Hematopoietic multipotent progenitor cell treated with erythropoietin and hydrocortisone succinate and interleukin-3 and kit ligand, for 17 days (in vitro differentiated cells): ENCODE measurements at places on chromosomes 6 and 20.
A peak's percentile ranks its signal among the peaks of the same experiment; 100 is the strongest.

DNA sequence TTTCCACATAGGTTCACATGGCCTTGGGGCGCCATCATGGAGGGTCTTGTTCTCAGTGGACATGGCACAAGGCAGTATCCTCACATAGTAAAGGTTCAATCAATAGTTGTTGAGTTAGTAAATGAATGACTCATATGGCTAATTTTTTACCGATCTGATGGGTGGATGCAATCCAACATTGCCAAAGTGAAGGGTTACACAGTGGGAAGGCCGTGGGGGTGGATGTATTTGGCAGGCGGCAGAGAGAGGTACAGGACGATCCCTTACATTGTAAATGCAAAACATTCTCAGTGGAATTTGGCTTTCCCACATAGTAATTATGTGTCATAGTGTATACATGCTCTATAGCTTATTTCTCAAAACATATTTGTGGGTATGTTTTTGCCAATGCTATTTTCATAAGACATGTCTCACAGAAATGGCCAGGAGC, 21.0 kb upstream of the PDE7B start:
- no peak for DNase-seq

DNA sequence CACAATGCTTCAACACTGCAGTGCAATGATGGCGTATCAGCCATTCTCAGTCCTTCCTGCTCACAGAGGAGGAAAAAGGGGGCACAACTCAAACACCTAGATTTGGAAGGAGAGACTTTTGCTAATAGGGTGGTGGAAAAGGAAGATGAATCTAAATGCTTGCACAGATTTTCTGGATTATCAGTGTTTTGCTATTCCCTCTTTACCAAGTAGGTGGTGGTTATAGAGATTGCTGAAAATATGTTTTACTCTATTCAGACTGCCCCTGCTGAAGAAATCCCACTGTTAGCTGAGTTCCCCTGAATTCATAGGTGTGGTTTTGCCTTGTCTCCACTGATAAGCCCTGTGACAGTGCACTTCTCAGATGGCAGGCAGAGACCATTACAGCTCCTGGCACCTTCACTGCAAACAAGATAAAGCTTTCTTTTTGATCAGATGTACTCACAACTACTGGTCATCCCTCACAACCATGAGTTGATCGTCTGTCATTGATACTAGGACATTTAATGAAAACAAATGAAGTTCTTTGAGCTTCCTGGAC, 311.4 kb downstream of the KIF16B start:
- DNase-seq, result no peak

GRCh38 chr6:3902871-3903648, 53.9 kb downstream of the FAM50B start:
- no peak for DNase-seq

DNA sequence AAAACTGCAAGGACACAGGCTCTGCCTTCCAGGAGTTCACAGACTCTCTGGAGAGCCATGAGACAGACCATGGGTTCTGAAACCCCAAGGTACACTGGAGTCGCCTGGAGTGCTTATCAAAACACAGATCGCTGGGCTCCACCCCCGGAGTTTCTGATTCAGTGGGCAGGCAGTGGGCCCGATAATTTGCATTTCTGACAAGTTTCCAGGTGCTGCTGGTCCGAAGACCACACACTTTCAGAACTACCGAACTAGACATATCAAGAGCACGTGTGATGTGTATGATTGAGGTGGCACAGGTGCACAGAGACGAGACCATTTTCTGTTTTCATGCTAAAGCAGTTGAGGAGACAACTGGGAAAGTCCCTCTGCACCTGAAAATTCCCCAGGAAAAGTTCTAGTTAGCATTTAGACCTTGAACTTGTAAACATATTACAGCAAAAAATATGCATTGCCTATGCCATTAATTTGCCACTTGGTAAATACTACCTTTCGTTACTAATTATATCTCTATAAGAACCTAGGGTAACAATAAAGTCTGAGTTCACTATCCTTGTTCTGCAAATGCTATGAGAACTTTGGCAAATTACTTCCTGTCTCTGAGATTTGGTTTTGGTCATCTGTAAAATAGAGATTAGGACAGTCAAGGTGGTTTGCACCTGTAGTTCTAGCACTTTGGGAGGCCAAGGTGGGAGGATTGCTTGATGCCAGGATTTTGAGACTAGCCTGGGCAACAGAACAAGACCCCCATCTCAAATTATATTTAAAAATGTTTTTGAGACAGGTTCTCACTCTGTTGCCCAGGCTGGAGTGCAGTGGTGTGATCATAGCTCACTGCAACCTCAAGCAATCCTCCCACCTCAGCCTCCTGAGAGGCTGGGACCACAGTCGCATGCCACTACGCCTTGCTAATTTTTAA, 14.3 kb upstream of the PIM1 start:
- peak; percentile 63 for DNase-seq

DNA sequence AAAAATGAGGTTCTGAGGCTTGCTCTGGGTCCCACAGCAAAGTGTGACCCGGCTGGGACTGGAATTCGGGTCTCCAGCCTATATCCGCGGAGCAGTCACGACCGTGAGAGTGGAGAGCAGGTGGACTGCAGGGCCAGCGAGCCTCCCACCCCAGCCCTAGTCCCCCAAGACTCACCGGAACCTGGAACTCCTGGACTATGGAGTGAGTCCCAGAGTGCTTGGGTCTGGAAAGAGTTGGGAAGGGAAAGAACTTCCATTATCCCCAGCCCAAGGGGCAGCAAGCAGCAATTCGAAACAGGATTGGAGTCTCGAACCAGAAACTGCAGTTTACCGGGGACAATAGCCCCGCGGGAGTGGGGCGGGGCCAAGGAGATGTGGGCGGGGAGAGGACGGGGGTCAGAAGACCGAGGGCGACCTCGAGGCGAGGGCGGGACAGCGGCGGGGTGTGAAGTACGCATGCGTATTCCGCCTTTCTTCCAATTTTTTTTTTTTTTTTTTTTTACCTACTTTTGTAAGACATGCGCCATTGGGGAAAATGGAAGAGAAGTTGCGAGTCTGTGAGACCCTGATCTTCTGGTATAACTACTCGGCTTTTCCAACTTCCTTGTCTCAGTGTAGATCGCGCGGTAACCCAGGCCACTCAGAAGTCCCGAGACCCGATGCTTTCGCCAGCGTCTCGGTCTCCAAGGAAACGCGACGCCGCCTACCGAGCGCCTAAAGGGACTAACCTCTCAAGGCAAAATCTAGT, at the start of gene C20orf96:
TSS of gene C20orf96 (minus strand) at position 667 of the 748 bp plus-strand sequence. CDS start at position 527, 140 bp downstream.
- DNase-seq, result peak; percentile 84
